ENCODE measurements at places on chromosomes 5 and 9. TPM values are rescaled to one million over a fixed set of nuclear protein-coding genes. Genes with fewer than 3 reads are reported as not detected.

GRCh38 chr5:72651109-72651508, 143.9 kb upstream of the ZNF366 start:
- no peak for DNase-seq

DNA sequence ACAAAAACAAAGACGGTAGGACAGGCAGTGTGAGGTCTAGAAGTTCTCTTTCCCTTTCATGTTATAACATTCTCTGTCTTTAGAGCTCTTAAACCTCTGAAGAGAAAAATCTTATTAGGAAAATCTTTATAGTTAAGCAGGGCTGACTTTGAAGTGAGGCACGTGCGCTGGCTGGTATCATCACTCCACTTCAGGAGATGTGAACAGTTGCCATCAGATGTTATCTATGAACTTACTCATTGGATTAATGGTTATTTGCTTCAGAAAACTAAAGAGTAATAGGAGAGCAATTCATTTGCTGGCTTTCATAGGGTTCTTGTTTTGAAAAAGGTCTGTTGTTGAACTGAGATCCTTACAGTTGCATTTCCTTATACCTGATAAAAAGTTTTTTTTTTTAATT, 25.7 kb downstream of the LRRTM2 start:
- no peak for DNase-seq

DNA sequence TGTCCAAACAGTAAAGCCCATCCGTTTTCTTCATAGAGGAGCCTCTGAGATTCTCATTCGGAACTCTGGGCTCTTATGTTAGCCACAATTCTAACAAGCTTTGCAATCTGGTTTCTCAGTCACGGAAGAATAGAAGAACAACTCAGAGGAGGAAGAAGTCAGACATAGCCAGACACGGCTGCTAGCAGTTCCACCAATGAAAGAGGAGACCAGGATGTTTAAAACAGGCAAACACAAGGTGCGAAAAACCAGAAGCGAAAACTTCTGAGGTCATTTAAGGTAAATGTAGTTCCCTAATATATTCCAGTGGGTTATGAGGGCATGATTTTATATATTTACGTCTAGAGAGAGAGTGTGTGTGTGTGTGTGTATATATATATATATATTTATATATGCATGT, 34.1 kb upstream of the GDNF start:
- no peak for DNase-seq

DNA sequence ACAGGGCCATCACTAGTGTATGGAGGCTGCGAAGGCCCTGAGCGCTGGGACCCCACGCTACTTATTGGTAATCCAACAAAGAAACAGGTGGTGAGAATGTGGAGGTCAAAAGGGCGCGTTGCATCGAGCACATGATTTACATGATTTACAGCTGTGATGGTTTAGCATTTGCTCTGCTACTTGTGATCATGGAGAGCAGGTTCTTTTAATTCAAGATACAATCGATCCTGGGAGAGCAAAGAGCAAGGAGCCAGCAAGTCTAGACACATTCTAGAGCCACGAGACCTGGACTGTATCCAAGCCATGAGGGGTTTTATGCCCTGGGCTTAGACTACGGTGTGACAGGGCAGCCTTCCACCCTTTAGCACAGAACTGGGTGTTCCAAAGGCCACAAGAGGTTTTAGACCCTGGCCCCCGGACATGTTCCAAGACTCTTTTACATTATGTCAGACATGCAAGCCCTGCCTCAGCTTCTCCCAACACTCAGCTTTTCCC, 47.0 kb upstream of the CLK4 start:
- no peak for DNase-seq

DNA sequence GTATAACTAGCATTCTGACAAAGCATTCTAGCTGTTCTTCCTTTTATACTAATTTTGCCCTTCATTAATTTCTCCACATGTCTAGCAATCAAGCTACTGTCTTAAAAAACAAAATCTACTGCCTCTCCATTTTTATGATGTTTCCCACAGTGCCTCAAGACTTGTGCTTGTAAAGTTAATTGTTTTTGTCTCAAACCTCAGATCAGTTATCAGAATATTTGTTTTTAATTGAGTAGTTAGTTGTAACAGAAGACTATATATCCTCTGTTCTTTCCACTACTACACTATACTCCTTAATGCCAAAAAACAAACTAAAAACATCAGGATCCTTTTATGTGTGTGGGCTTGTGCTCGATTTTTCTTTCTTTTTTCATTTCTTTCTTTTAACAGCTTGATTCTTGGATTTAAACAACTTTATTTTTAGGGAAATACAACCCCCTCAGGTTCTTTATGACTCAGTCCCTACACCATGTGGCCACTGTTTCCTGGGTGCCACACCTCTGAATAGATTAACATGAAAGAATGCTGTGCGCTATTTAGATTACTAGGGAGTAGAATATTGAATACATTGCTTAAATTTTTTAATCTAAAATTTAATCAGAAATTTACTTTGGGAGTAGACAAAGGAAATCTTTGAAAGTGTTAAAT, 1.2 kb downstream of the ASPN start:
- DNase-seq = peak; percentile 53

TMEM252 gene
- not detected for polyA plus RNA-seq

IL17B gene
- polyA plus RNA-seq = not detected

GRCh38 chr5:36900283-36900682, 23.7 kb downstream of the NIPBL start:
- no peak for DNase-seq

OTP gene
- polyA plus RNA-seq = not detected

DNA sequence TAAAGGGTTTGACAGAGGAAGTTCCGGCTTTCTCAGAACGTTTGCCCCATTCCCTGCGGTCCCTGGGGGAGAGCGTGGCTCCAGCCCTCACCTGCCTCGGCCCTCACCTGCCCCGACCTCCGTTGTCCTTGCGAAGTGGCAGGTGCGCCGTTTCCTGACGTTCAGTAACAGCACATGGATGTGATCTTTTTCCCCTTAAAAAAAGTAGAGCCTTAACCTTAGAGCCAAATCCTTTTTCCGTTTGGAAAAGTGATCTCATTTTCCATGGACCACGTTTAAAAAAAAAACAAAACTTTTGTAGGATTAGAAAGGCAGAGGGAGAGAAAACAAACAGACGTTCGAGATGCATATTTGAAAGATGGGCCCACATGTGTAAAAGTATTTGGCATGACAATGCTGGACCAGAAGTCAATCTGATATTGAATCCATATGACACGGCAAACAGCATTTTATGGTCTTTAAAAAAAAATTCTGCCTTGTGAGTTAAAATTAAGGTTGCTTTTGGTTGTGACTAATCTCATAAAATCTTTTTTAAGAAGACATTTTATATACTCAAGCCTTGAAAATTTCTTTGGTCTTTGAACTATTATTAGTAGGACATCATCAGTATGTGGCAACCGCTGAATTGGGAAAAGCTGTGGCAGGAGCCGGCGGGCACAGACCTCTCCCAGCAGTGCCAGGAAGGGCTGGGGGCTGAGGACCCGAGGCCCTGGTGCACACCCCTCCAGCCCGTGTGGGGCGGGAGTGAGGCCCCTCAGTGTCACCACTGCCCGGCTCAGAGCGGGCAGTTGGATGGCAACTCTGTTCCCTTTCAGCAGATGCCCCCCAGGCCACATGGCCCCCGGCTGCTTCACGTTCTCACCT, 42.5 kb upstream of the EXOC3 start:
- no peak for DNase-seq

DNA sequence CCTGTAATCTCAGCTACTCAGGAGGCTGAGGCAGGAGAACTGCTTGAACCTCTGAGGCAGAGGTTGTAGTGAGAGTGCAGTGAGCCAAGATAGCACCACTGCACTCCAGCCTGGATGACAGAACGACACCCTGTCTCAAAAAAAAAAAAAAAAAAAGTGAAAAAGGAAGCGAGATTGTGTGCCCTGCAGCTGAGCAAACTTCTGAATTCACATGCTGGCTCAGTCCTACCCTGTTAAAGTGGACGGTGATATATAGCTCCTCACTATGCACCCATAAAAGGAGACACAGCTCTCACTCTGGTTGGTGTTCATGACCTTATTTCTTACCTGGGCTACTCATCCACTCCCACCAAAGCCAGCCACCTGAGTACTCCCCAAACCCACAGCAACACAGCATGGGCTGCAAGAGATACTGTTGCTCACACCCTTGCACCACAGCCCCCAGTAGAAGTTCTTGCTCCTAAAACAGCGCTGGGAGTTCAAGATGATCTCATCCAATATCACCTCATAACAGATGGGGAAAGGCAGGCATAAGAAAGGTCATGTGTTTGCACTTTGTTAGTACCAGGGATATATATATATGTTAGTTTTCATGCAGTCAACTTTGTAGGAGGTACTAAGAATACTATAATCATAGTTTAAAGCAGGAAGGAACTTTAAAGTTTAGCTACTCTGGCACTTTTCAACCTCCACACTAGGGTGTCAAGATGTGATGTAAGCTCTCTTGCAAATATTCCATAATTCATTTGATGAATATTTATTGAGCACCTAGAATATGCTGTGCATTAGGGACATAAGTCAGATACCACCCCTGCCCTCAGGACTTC, 4.0 kb downstream of the TTLL11 start:
- DNase-seq = no peak

DNA sequence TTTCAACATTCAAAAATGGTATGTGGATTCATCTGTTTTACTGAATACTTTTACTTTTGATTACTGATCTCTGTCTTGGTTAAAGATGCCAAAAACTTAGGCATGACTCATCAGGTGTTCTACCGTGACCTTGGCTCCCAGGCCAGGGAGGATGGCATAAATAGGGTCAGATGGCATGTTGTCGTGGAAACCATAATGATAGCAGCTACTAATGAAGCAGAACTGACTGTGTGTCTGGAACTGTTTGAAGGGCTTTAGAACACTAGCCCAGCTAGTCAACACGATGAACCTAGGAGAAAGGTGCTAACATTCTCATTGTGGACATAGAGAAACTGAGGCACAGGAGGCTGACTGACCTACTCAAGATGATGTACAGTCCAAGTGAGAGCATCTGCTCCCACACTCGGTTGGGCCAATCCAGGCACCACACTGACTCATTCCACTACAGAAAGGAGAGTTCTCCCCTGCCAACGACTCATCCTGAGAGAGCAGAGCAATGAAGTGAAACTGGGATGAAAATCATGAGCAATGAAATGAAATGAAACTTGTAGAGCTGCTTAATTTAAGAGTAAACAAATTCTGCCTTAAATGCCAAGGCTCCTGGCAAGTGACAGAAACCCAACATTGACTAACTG, 116.0 kb downstream of the TENT4A start:
- peak; percentile 55 for DNase-seq

- no peak for DNase-seq
Measured at GRCh38 chr9:129908906-129909305, 73.6 kb downstream of the USP20 start.

- DNase-seq = peak; percentile 4
Measured at GRCh38 chr9:35579130-35579529, 25.9 kb upstream of the TESK1 start.

- DNase-seq = no peak
Measured at GRCh38 chr5:134048864-134049263, 44.1 kb upstream of the VDAC1 start.

DNA sequence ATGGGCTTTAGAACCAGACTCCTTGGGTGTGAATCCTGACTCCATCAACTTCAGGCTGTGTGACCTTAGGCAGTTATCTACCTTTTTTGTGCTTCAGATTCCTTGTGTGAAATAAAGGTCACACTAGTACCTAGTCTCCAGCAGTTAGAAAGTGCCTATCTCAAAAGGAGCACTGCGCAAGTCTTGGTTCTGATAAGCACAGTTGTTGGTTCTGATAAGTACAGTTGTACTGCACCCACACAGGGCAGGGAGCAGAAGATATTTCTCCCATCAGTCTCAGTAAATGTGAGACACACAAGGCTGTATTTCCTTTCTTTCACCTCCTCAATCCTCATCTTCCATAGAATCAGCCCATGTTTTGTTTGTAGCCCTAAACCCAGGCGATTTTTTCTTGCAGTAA, 116.6 kb upstream of the DPYSL3 start:
- no peak for DNase-seq

Data from CD4-positive, CD25-positive, alpha-beta regulatory T cell (primary cell).